Fibroblast of skin of left biceps (primary cell): ENCODE measurements at places on chromosomes 1 and 21.

DNA sequence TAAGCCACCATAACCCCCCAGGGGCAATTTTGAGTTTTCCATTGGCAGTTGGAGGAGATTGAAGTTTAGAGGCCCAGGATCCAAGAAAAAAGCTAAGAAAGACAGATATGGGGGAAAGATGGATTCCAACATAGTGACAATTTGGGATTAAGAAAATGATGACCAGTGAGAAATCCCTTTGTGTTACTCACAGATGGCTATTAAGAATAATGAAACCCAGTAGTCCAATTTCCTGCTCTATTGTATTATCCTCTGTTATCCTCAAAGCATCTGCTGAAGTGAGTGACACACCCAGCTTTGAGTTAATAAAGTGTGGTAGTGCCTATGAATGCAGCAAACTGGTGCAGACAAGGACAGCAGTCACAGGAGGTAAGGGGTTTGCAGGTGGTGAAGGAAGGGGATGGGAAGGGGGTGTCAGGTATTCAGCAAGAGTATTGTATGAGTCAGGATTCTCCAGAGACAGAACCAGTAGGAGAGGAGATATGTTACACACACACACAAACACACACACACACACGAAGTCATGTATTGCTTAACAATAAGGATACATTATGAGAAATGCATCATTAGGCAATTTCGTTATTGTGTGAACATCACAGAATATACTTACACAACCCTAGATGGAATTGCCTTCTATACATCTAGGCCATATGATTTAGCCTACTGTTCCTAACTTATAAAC is 112.4 kb upstream of the VANGL1 start:
- DNase-seq, result no peak

DNA sequence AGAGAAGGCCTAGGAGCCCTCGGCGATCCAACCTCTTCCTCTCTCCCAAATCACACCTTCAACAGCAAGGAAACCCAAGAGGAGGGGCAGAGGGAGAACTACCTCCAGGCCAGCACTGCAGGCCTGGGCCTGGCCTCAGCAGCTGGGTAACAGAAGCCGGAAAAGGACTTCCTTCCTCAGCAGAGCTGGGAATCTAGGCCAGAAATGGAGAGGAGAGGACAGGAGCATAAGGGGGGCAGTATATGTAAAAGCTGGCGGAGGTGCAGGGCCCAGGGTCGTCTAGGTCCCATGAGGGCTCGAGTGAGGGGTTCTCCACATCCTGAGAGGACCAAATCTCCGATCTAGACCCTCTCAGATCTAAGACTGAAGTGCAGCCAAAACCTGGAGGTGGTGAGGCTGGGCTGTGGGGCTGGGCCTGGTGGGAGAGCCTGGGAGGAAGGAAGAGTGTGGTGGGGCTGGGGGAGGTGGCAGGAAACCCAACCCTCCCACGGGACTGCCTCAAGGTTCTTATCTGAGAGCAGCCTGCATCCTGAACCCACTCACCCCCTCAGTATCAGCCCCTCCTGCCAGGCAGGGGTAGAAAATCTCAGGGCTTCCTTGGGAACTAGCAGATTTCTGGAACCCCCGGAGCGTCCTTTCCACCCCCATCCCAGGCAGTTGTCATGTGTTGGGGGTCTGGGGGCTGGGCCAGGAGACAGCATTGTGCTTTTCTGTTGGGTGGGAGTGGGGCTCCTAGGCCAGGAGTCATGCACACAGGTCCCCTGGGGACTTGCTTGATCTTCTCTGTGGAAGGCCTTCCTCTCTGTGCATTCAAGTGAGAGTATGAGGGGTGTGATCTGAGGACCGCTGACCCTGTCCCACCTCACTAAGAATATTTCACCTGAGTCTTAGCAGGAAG is 33.0 kb downstream of the PIK3C2B start:
- DNase-seq, result no peak

- DNase-seq, result no peak
Measured at GRCh38 chr1:78072216-78072615, 26.4 kb downstream of the GIPC2 start.

DNA sequence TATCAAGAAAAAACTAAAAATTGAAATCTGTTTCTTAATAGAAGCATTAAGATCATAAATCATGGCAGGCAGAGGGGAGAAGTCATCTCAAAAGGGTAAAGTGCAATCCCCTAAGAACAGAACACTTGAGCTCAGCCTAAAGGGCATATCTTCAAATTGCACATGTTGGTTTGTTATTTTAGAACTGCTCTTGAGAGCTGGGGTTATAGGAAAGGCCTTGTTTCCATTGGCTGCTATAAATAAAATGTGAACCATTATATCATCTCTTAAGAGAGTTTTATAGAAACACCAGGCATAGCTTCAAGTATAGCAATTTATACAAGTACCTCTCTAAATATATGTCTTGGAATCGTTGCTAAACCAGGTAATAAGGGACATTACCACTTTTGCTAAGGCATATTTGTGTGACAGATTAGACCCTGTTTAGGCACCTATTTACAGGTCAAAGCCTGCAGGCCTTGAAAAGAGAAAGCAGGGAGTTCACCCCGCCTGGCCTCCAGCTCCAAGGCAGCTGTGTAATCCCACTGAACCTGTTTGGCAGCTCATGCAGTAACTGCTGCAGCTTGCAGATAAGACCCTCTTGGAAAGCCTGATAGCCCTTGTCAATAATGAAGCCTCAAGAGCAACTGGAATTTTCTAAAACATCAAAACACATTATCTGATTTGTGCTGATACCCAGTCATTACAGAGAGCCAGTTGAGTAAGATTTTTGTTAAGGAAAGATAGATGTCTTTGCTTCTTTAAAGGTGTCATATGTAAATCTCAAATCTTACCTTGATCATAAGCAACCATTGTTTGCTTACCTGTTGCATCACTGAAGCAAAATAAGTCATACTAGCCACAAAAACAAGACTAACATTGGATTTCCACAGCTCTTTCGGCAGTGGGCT is 24.2 kb upstream of the SYDE2 start:
- no peak for DNase-seq

GRCh38 chr1:30160999-30161689 is 562.2 kb downstream of the MATN1 start:
- DNase-seq, result no peak

GRCh38 chr1:194225821-194226220 is 1039.4 kb upstream of the B3GALT2 start:
- DNase-seq, result no peak

GRCh38 chr1:163875200-163875926 is 553.6 kb downstream of the NUF2 start:
- peak; percentile 96 for DNase-seq

DNA sequence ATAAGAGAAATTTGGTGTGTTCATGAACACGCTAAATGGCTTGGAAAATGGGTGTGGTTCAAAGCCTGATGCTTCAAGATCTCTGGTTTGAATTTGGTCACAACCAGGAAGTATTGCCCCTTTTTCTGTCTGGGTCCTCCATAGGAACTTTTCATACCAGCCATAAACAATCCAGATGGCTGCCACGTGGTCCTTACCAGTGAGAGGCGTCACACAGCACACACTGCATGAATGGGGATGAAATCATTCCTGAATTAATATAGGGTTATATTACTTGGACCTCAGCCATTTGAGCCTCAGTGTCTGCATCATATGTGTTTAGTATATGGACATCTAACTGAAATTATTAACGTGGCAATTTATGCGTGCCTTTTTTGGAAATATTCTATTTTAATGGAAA is 64.0 kb downstream of the PRRX1 start:
- DNase-seq, result peak; percentile 53

DNA sequence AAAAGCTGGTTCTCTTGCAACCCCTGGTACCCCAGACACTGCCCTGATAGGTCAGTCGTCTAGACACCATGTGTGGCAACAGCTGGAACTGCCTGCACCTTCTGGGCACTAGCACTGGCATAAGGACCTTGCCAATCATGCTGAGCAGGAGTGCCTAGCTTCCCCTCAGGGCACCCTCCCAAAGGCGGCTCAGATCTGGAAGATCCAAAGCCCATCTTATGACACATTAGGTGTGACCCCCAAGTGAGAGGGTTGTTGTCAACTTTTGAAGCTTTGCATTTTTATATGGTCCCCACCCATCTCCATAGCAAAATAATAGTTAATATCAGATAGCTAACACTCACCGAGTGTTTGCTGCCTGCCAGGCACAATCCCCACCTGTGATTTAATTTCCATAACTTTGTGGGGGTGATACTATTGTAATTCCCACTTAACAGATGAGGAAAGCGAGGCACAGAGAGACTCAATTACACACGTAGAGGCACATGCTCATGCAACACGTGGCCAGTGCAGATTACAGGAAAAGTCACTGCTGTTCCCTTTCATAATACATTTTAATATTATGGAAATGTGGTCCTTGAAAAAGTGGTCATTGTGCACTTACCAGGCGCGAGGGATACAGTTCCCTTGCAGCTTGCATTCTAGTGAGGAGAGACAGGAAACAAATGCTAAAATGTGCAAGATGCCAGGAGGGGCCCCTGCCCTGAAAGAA is 25.8 kb downstream of the EXOC8 start:
- no peak for DNase-seq
